Camera-type eye (tissue), 1 donor: ENCODE measurements at places on chromosomes 7 and 10. TPM values are rescaled to one million over a fixed set of nuclear protein-coding genes. Genes with fewer than 3 reads are reported as not detected.

C10orf67 gene
- 0.11 TPM for total RNA-seq

MARVELD1 gene
- 21.4 TPM for total RNA-seq

OIT3 gene
- total RNA-seq, result 1.6 TPM

CALY gene
- 3.0 TPM for total RNA-seq

NCF1 gene
- 1.6 TPM for total RNA-seq

ZNF107 gene
- 13.6 TPM for total RNA-seq

MRLN gene
- total RNA-seq, result 23.1 TPM

PTN gene
- 162 TPM for total RNA-seq

RTKN2 gene
- 13.4 TPM for total RNA-seq
